Tibial nerve (tissue), 4 donors: ENCODE measurements at places on chromosomes 12 and 14. TPM values are rescaled to one million over a fixed set of nuclear protein-coding genes. Genes with fewer than 3 reads are reported as not detected.

Gene ADAM21
- not detected for total RNA-seq

DNA sequence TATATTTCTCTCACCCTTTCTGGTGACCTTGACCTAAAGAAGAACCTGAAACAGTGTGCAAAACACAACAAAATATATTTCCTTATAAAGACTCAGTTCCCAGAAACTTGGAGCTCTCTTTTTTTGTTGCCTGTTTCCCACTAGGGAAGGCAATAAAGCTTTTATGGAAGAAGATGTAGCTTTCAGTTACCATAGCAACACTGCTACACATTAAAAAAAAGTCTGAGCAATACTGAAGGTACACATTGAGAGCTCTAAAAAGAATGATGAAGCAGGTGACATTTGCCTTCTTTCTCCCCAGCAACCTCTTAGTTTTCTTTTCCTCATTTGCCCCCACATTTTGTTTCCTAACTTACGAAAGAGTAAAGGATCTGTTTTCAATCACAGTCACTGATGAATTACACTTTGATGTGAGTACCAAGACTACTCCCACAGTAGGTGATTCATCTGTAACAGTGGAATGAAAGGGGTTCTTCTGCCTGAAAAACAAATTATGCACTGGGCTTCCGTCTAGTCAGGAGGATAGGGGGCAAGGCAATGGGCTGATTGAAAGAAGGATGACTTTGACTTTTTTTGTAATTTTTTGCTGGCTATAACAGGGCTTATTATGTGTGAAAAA lies 1.1 kb upstream of the CATSPERB start:
- H3K4me3 ChIP-seq, result no peak overlapping the region
- DNase-seq, result no peak
- no peak overlapping the region for H3K27ac ChIP-seq
- no peaks in the 10 kb centered on the region for H3K4me1 ChIP-seq

- no peaks in the 10 kb centered on the region for H3K36me3 ChIP-seq
- H3K27ac ChIP-seq, result no peak overlapping the region
- no peaks in the 10 kb centered on the region for H3K27me3 ChIP-seq
- no peak overlapping the region for H3K4me3 ChIP-seq
Measured at GRCh38 chr14:100772607-100773165, 46.0 kb downstream of the DLK1 start.

Gene GPRC5D
- total RNA-seq, result not detected

- peaks cover 57% of the 10 kb centered on the region for H3K4me1 ChIP-seq
- H3K27ac ChIP-seq, result peak overlapping the region; percentile 83
- H3K27me3 ChIP-seq, result no peaks in the 10 kb centered on the region
- H3K4me3 ChIP-seq, result peak overlapping the region; percentile 41
- no peak for DNase-seq
Measured at GRCh38 chr12:108633081-108633533, 587 bp downstream of the SELPLG start.

DNA sequence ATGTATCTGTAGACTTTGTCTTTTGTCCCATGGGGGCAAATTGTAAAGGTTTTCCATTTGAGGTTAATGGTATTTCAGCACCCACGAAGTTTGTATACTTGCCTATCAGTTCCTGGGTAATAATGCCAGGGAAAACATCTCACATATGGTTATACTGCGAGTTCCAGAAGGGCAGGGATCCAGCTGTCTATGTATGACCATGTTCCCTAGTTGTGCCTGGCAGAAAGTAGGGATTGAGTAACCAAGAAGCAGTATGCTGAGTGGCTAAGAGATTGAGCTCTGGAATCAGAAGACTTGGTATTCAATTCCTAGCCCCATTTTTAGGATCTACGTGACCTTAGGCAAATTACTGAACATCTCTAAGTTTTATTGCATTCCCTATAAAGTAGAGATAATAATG lies 173.2 kb upstream of the PWP1 start:
- no peaks in the 10 kb centered on the region for H3K4me1 ChIP-seq
- H3K27me3 ChIP-seq, result no peaks in the 10 kb centered on the region
- DNase-seq, result no peak
- H3K4me3 ChIP-seq, result no peak overlapping the region
- H3K36me3 ChIP-seq, result no peaks in the 10 kb centered on the region
